ENCODE measurements at places on chromosomes 11 and 22.

DNA sequence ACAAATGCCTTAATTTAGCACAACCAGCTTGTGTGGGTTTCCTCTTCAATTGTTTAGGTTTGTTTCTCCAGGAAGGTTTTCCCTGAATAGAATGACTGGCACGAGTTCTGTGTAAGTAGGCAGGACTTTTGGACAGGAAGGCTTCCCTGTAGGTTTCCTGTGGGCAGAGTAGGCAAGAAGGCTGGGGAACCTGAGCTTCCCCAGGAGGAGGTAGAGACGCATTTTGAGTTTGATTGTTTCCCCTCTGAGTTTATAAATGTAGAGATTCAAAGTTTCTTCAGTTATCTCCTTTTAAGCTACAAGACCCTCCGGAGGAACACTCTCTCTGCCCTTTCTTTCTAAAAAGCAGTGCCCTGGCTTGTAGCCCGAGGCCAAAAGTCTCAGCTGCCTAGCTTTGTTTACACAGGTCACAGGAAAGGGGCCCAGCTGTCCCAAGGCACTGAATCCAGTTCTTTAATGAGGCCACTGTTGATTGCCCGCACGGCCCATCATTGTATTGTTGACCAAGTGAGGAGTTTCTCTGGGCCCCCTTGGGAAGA lies 66.6 kb upstream of the RDX start:
- DNase-seq, result no peak

DNA sequence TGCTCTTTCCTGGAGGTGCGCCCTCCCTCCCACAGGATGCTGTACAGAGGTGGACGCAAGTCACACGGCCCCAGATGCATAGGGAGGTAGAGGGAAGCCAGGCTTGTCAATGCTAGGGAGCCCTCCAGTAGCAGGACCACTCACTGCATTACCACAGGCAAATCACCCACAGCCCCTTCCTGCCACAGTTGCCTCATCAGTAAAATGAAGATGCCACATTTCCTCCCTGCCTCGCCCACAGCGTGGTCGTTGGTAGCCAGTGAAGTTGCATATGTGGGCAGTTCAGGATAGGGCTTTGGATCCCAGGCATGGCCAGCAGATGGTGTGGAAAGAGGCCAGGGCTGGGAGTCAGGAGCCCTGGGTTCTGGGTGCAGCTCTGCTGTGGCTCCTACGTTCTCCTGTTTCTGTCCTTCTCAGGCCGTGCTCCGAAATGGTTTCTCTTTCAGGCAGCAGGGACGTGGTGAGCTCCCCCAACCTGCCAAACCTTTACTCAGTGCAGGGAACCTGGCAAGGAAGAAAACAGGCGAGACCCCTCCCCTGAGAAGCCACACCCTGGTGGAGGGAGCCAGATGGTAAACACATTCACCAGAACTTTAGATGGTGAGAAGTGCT lies 22.6 kb downstream of the DAGLA start:
- DNase-seq, result no peak

GRCh38 chr11:67404515-67405195 lies 772 bp downstream of the TBC1D10C start:
- no peak for DNase-seq

- DNase-seq, result no peak
Measured at GRCh38 chr11:130536106-130537040, 87.9 kb downstream of the ADAMTS15 start.

GRCh38 chr11:20259506-20259905 lies 99.2 kb upstream of the DBX1 start:
- no peak for DNase-seq

- no peak for DNase-seq
Measured at GRCh38 chr11:116613206-116613875, 159.4 kb downstream of the BUD13 start.

DNA sequence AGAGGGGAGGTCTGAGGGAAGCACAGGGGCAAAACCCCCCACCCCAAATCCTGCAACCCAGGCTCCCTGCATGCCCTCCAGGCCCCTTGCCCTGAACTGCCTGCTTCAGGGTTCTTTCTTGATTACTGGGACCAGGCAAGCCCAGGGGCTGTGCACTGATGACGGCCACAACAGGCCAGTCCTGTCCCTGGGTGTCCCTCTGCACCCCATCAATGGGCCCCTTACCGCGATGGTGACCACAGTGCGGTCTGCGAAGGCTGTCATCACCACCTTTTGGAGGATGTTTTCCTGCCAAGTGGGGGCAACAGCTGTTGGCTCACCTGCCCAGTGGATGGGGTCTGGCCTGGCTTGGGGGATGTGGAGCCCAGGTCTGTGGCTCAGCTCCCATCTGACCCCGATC lies 5.0 kb upstream of the KCNJ11 start:
- DNase-seq, result no peak

DNA sequence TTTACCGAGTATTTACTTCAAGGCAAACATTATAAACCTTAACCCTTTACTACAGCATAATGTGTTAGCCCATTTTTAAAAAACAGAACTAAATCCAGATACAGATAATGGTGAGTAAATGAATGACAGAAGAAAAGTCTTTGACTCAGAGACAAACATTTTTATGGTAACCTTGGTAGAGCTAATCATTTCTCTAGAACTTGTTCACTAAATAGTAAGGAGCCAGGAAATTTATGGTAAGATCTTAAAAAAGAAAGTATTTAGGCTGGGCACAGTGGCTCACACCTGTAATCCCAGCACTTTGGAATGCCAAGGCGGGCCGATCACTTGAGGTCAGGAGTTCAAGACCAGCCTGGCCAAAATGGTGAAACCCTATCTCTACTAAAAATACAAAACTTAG lies 11.5 kb upstream of the FUT4 start:
- DNase-seq, result no peak

GRCh38 chr22:42328130-42328783 lies 57.8 kb upstream of the TCF20 start:
- DNase-seq, result no peak

- no peak for DNase-seq
Measured at GRCh38 chr22:30763815-30764673, 69.4 kb downstream of the OSBP2 start.

- DNase-seq, result no peak
Measured at GRCh38 chr11:8250434-8250833, 13.2 kb downstream of the LMO1 start.

- no peak for DNase-seq
Measured at GRCh38 chr22:43246188-43246587, 59.3 kb upstream of the TTLL12 start.

GRCh38 chr11:134060316-134060715 lies 8.6 kb upstream of the JAM3 start:
- no peak for DNase-seq

DNA sequence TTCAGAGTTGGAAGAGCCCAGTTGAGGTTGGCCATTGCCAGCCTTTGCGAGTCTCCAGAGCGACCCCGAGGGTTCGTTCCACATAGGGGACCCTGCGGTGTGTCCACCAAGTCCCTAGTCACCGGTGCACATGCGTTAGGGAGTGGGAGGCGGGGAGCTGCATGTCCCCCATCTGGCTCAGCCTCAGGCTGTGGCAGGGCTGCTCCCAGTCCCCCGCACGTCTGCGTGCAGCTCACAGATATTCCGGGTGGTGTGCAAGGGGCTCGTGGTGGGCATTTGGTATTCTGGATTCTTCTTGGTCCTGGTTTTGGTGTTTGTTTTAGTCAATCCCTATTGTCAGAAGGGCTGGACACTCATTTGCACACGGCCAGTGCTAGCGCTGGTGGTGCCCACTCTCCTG lies 48.8 kb downstream of the MUC6 start:
- DNase-seq, result no peak

DNA sequence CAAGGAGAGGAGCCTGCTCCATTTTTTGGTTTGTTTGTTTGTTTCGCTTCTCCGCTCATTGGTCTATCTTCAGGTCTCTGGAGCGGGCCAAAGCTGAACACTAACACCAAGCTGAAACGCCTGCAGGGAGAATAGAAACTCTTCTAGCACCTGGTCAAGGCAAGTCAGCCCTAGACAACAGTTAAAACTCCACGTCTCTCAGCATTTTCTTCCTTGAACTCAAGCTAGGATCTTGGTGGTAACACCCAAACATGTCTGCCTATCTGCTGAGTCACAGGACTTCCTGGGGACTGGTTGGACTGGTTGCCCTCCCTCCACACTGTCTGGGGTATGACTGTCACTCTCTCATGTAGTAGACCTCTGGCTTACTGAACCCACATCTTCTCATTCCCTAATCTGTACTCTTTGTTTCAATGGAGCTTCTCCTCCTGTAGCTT lies 23.9 kb upstream of the RBFOX2 start:
- no peak for DNase-seq

DNA sequence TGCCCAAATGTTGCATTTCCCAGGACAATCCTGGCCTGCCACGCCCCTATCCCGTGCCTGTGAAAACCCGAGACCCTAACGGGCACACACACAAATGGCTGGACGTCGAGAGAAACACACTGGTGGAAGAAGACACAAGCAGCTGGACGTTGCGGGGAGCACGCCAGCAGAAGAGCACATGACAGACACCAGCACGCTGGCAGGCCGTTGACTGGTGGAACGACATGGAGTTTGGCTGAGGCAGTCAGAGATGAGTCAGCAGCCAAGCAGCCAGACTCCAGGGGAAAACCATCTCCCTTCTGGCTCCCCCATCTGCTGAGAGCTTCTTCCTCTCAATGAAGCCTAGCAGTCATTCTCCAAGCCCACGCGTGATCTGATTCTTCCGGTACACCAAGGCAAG lies 606.7 kb upstream of the LRRC4C start:
- no peak for DNase-seq

DNA sequence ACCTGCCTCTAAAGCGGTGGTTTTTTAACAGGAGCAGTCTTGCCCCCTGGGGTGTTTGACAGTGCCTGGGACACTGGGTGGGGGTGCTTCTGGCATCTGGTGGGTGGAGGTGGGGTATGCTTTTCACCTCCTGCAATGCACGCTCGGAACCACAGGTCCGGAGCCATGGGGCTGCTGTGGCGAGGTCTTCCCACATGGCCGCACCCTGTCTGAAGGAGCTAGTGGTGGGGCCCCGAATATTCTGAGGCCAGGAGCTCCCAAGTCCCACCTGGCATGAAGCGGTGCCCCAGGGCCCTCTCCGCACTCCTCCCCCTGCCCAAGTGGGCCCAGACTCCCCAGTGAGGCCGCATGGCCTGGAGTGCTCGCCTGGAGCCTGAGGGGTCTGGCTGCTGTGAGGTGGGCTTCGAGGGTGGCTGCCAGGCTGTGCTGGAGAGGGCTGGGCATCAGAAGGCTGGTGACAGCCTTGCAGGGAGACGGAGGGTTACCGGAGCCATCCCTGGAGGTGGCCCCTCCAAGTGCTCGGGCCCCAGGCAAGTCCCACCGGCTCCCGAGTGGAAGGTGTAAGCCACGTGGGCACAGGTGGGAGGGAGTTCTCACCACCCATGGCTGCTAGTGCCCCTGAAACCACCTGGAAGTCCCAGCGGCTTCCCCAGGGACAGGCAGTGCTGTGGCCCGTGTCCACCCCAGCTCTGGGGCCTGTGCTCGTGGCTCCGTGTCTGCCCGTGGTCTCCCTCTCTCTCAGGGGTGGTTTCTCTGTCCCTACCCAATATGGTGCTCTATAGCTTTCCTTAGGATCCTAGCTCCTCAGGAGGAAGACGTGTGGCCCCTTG lies 15.1 kb downstream of the TBX1 start:
- DNase-seq, result no peak

DNA sequence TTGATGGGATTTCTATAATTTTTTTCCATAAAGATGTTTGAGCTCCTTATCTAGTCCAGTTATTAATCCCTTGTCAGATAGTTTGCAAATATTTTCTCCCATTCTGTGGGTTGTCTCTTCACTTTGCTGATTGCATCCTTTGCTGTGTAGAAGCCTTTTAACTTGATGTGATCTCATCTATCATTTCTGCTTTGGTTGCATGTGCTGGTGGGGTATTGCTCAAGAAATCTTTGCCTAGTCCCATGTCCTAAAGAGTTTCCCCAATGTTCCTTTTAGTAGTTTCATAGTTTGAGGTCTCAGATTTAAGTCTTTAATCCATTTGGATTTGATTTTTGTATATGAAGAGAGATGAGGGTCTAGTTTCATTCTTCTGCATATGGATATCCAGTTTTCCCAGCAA lies 1.7 kb upstream of the IL2RB start:
- DNase-seq, result no peak

DNA sequence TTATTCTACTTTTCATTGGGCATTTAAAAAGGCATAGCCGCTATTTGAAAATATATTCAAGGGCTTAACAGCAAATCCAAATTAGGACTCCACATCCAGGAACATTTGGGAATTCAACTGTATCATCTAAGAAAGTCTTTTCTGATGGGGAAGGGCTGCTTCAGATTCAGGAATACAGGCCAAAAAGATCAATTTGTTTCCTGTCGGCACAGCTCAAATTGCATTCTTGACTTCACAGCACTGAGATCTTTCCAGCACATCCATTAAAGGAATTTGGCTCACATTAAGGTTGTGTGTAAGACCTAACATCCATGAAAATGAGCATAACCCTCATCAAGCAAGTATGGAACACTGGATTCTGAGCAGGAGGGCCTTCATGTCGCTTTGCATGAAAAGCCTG lies 1169.5 kb upstream of the CCDC90B start:
- DNase-seq, result no peak

DNA sequence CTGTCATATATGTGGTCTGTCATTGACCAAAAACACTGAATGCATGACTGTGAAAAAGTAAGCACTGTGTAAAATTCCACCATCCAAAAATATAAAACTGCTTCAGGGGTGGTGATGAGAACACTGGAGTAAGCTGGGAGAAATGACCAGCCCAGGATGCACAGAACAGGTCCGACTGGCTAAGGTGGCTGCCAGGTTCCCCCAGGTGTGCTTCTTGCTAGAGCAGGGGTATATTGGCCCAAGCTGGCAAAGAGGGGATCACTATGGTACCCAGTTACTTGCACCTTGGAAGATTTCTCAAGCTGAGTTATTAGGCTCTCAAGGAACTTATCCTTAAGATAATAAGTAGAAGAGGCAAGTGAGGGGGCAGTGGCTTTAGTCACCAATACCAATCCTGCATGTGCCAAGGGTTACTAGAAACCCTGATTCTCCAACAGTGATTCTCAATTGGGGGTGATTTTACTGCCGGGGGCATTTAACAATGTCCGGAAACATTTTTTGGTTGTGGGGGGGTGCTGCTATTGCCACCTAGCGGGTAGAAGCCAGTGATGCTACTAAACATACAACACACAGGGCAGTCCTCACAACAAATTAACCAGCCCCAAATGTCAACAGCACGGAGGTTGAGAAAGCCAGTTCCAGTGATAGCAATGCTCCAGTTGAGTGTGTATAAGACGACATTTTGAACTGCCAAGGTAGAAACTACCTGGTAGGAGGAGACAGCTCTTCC lies 15.7 kb downstream of the SNU13 start:
- DNase-seq, result no peak

DNA sequence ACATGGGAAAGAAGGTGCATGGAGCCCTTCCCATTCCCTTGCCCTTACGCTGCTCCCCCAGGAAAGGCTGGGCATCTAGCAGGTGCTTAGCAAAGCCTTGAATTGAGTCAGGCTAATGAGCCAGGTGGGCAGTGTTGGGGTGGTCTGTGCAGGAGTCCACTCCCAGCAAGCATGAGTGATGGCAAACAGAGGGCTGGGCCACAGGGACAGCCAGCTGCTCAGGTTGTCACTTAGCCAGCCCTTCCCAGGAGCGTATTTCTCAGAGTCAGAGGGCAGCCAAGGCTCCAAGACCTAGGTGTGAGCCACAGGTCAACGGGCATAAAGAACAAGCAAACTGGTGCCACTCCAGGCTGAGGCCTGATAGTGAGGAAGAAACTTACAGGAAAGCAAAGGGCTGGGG lies 149.8 kb downstream of the DSCAML1 start:
- DNase-seq, result no peak
